Esophagus mucosa (tissue), 1 donor: ENCODE measurements at places on chromosomes 2 and 18.
A peak's percentile ranks its signal among the peaks of the same experiment; 100 is the strongest.

DNA sequence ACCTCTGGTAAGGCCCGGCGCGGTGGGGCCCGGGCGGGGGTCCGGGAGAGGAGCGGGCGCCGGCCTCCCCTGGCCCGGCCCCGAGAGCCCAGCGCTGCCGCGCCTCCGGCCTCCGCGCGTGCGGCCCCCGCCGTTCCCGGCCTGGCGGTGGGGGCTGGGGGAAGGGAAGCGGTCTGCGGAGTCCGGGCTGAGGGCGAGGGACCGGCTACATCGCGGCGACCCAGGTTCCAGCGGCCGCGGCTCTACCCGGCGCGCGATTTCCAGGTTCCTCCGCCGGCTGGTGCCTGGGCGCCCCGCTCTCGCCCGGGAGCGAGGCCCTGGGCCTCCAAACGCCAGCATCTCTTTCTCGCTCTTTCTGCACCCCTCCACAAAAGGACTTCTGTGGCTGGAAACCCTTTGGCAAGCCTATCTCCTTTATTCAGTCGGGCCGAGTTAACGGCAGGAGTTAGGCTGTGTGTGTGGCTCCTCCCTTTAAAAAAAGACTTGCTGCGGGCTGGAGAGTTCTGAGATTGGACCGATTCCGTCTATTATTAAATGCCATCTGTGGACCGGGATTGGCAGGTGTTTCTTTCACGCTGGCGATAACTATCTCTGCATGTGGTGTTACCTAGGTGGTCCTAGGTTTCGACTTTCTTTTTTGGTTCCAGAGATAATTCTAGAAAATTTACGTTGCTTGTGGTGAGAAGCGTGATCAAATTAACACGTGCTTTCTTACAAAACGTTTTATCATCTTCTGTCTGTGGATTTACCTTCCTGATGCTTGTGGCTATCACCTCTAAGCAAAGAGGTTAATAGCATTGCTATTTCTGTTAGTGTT lies 592 bp downstream of the ME2 start:
- ATAC-seq, result peak; percentile 1

DNA sequence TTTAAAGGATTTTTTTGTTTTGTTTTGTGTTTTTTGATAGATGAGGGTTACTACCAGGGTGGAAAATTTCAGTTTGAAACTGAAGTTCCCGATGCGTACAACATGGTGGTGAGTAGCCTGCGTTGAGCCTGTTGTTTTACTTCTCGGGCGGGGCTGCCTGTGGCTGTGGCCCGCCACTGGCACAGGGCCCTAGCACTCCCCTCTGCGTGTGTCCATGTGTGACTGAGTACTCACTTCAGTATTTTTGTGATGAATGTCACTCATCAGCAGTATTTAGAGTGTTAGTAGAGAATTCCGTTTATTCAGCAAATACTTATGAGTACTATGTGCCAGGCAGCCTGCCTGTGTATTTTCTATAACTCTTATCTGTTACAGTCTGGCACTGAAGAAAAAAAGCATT lies 44.3 kb upstream of the SCLY start:
- ATAC-seq, result no peak

- no peak for ATAC-seq
Observed at GRCh38 chr2:157363612-157364101, 38.0 kb upstream of the ERMN start.

DNA sequence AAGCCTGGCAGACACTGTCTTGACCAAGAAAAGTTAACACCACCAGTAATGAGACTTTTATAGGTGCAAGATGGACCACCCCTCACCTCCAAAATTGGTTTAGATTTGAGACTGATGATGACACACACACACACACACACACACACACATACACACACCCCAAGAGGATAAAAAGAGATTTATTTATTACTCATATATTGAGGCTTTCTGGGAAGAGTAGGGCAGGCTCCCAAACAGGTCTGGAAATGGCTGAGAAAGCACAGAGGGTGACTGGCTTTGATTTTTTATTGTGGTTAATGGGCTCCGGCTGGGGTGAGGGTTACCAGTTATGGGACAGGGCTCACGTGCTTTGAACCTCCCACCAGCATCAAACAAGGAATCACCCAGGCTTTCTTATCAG lies 54.2 kb upstream of the ADAM23 start:
- ATAC-seq, result peak; percentile 94

DNA sequence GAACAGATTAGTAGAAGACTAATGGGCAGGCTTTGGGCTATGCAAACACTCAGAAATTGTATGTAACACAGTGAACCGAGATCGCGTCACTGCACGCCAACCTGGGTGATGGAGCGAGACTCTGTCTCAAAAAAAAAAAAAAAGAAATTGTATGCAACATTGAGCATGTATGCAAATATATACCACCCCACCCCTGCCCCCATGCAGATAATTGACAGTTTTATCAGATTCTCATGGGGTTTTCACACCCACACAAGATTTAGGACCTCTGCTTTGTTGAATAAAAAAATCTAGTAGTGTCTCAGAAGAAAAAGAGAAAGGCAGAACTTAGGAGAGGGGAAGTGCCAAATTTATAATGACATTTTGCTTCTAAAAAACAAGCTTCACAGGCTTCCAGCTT lies 131.6 kb upstream of the FN1 start:
- ATAC-seq, result no peak

DNA sequence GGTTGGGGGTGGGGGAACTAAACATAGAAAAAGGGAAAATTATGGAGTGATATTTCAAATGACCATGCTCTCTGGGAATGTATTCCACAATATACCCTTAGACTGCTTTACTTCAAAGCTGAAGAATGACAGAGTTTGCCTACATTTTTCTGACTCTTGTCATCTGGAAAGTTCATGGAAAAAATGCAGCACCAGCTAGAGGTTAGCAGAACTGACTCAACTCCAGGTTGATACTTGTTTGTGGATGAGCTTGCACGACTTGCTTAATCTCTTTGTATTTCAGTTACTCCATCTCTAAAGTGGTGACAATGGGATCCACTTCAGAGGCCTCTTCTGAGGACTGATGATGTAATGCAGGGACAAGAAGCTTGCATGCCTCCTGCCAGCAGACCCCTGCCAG lies 824.0 kb upstream of the ID2 start:
- peak; percentile 53 for ATAC-seq

GRCh38 chr2:25491003-25491696 lies 149.4 kb upstream of the DNMT3A start:
- ATAC-seq, result no peak

GRCh38 chr2:110716959-110717645 lies 15.3 kb upstream of the ACOXL start:
- no peak for ATAC-seq

DNA sequence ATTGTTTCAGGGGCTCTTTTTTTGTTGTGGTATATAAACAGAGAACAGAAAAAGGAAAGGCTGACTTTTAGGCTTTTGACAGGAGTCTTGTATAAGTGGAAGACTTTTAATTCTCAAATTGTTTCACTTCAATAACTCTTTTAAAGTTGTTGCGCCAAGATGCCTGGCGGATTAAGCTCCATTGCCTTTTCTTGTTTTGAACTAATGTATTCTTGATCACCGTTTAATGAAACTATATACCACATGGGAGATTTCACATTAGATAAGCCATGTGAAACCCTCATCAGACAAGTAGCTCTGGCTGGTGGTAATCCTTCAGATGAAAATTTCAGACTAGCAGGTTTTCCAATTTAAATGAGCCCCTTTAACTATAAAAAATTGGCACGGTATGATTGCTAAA lies 257.4 kb downstream of the CCDC178 start:
- no peak for ATAC-seq

- no peak for ATAC-seq
Observed at GRCh38 chr18:58756596-58757240, 85.5 kb downstream of the MALT1 start.

DNA sequence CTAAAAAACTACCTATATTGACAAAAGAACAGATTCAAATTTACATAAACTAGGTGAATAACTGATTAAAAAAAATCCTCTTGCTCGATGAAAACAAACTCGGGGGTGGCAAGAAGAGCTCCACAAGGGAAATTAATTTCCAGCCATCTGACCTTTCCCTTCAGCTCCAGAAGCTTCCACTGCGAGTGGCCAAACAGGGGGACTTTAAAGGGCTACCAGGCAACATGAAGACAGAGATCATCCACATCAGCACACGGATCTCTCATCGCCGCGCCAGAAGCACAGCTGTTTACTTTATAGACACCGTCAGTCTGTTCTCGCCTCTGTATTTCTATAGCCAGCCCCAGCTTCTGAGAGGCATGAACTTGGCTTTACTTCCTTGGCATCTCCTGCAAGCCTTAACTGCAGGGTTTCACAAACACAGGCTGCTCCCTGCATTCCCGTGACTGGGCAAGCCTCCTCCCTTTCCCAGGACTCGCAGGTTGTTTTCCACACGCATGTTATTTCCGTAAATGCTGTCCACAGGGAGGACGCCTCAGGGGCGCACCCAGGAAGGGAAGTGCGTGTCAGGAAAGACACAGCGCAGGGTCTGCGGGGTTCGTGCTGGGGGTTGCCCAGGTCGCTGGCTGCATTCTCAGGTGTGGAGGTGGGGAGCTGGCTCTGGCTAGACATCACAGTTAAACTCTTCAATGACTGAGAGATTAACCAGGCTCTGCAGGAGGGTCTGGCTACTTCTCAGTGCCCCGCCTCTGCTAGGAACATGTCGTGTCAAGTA lies 85.0 kb downstream of the USP40 start:
- ATAC-seq, result peak; percentile 69

- no peak for ATAC-seq
Observed at GRCh38 chr2:182655750-182656149, 60.3 kb upstream of the DNAJC10 start.

DNA sequence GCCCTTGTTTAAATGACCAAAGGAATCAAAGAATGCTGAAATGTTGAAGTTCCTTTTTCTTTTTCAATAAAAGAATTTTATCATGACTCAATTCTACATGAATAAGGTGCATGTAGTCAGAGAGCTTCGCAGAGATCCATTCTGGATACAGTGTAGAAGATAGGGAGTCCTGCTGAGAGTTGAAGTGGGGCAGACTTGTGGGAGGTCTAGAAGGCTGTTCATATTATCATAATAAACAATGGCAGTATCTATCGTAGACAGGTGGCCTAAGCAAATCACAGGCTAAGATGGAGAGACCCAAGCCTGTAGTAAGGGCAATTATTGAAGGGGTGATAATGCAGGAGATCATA lies 1322.0 kb upstream of the CELF4 start:
- no peak for ATAC-seq

DNA sequence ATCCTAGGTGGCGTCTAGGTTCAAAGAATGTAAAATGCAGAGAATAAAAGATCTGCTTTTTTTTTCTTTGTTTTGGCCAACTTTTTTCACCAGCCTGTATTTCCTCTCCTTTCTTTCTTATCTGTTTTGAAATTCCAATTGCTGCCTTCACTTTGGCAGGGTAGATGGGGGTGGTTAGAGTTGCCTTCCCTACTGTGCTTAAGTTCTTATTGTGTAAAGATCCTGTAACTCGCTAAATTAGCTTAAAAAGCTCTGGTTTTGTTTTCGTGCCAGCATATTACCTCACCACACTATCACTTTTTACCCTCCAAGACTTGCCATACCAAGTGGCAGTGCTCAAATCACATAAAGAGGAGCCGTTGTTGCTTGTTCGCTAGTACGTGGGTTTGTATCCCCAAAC lies 921.7 kb downstream of the DPP10 start:
- no peak for ATAC-seq

GRCh38 chr2:159072795-159073194 lies 104.4 kb downstream of the TANC1 start:
- no peak for ATAC-seq

- ATAC-seq, result no peak
Observed at GRCh38 chr2:105385731-105386540, 12.9 kb downstream of the FHL2 start.

GRCh38 chr2:195562570-195563566 lies 94.2 kb upstream of the SLC39A10 start:
- no peak for ATAC-seq

DNA sequence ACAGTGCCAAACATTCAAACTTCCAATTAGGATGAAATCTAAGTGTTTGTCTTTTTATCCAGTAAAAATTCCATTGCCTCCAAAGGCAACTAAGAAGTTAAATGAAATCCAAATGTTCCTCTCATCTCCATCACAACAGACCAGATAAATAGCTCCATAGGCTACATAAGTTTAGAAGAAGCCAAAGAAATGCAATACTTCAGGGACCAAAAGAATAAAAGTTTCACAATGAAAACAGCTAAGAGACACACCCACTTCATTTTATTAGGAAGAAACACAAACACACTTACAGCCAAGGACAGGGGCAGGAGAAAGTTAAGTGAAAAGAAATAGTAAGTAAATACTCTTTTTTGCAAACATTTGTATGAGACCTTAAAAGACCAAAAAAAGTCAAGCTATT lies 88.5 kb upstream of the CCDC150 start:
- no peak for ATAC-seq

DNA sequence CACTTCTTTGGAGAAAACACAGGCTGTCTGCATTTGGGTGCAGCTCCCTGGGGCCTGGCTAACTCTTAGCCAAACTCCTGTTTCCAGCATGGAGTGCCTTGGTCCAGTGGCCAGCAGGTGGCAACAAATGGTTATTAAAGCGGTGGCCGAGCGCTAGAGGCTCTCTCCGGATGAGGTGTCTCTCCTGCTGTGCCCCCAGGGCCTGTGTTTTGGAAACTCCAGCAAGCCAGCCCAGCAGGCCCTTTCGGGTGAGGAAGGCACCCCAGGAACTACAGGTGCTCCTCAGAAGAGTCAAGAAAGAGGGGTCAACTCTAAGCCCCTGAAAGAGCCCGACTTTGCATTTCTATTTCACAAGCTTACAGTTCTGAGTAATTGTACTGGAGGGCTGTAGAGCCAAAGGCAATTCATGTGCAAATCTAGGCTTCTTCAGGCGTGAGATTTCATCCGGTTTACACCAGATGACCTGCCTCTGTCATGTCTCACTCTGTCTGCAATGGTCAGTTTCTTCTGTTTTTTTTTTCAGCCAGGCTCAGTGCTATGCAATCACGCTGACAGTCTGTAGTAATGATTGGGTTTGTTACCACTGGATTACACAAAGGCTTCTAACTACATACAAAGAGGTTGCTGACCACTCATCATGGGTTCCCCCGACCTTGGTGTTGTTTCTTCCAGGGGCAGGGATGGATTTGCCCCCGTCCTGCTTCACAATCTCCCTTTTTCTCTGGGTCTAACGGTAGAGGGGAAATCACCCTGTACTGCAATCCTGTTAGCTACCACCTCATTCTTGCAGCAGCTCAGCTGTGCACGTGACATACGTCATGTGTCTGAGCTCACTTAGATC lies 7.6 kb upstream of the CHRNA1 start:
- peak; percentile 68 for ATAC-seq

DNA sequence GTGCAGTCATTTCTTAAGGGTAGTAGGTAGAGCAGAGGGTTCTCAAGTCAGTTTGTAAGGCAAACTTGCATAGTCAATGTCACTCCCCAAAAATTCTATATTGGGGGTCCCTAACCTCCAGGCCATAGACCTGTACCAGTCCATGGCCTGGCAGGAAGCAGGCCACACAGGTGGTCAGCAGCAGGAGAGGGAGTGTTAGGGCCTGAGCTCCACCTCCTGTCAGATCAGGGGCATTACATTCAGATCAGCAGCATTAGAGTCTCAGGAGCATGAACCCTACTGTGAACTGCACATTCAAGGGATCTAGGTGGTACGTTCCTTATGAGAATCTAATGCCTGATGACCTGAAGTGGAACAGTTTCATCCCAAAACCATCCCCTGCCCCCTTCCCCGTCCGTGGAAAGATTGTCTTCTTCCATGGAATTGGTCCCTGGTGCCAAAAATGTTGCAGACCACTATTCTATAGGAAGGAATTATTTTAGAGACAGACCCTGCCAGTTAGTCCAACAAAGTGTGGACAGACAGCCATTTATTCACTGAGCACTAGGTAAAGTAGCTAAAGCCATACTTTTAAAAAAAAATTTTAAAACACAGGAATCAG lies 6.7 kb downstream of the COA5 start:
- ATAC-seq, result peak; percentile 69

GRCh38 chr2:39492095-39492590 lies 55.1 kb upstream of the MAP4K3 start:
- ATAC-seq, result peak; percentile 92
